ENCODE measurements at places on chromosomes 6 and 20.

DNA sequence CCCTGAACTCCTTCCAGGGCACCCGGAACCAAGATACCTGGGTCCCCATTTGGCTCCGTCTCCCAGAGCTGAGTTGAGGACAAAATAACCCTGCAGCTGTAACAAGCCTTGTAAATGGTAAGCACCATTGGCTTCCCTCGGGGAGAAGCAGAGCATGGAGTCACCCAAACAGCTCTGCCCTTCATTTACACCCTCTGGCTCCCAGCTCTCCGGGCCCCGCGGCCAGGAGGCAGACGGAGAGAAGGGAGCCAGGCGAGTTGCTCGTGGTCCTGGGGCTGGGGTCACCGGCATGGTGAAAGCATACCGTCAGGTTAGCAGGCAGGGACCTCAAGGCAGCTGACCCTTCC lies 2.1 kb downstream of the TFEB start:
- DNase-seq, result no peak

- DNase-seq, result no peak
These were observed 5.0 kb downstream of the TMEM239 start for GRCh38 chr20:2820896-2821869.

DNA sequence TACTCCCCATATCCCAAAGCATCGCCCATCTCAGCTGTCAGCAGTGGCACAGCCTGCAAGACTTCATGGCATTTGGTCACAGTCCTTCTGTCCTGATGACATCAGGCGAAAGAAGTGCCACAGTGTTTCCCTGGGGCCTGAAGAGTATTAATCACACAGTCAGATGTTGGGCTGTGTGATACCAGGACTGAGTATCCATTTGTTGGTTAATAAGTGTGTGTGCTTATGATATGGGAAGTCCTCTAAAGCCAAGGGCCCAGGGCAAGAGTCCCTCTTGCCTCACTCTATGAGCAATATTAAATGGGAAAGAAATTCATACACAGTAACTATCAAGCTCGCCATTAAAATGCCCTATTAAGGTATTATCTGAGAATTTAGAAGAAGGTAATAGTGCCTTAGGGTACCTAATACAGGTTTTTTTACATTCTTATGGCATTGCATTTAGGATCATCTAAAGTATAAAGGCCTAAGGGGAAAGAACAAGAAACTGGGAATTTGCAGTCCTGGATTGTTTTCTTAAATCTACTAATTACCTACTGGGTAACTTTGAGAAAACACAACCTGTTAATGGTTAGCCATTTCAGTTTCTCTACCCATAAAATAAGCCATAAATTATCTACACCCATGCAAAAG lies 204.1 kb upstream of the PREP start:
- DNase-seq, result no peak

GRCh38 chr6:7143476-7143974 lies 35.8 kb downstream of the RREB1 start:
- DNase-seq, result no peak

DNA sequence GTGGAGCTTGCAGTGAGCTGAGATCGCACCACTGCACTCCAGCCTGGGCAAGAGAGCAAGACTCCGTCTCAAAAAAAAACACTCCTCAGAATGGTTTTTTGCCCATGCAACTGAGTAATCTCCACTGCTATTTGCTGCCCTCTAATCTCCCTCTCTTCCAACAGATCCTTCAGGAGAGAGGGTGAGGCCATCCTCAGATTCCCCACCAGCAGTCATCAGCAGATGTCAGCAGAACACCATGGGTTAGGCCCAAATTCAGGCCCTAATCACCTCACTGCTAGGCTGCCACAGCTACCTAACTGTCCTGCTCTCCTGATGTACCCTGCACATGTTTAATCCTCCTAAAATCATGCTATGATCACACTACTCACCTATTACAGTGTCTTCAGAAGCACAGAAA lies 63.2 kb upstream of the BEND6 start:
- no peak for DNase-seq

- no peak for DNase-seq
These were observed 57.2 kb downstream of the PAX1 start for GRCh38 chr20:21762646-21763045.

DNA sequence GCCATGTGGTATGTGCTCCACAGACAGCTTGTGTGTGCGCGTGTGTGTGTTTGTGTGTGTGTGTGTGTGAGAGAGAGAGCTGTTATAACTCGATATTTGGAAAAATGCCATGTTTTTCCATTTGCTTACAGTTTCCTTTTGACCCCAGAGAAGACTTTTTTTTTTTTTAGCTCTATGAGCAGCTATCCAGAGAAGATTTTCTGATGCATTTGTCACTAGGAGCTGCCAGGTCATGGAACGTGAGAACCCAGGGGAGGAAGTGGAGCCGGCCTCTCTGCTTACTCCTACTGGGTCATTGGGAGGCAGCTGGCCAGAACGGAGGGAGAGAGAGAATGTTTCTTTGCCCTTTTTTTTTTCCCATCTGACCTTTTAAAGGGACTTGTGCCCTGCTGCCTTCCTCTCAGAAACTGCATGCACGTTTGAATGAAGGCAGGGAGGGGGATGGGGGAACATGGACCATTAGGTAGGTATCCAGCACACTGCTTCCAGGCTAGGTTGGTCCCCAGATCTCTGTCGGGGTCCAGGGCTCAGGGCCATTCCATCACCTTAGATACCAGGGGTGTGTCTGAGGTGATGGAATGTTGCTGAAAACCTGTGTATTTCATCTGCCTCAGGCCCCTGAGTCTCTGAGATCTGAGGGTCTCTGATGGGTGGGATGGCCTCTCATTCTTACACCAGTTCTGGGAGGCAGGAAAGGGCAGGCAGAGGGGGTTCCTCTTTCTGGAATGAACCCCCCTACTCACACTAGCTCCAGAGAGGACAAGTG lies 11.2 kb upstream of the MRPS18A start:
- no peak for DNase-seq

DNA sequence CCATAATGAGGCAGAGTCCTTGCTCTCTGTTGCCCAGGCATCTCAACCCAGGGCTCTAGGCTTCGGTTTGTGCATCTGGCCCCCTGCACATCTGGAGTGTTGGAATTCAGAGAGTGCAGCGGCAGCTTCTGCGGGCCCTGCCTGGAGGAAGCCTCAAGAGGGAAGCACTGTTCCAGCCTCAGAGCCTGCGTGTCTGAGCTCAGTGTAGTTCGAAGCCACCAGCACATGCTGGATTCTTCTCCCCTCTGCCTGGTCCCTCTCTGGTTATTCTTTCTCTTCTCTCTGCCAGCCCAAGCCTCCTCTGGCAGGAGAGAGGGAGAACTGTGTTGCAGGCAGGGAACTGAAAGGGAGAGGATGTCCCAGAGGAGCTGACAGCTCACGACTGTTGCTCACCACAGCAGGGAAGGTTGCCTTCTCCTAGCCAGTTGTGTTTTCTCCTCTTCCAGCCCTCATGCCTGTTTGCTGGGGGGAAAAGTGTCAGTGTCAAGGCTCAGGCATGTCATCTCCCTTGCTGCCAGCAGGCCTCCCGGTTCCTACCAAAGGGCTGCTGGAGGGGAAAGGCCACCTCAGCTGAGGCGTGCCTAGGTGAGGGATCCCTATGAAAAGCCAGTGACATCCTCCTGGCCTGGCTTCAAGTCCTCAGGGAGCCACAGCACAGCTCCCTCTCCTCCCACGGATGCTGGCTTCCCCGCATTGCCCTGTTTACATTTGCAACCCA lies 126.0 kb upstream of the LRFN2 start:
- DNase-seq, result no peak

GRCh38 chr6:56840467-56841380 lies 114.2 kb upstream of the BEND6 start:
- no peak for DNase-seq

DNA sequence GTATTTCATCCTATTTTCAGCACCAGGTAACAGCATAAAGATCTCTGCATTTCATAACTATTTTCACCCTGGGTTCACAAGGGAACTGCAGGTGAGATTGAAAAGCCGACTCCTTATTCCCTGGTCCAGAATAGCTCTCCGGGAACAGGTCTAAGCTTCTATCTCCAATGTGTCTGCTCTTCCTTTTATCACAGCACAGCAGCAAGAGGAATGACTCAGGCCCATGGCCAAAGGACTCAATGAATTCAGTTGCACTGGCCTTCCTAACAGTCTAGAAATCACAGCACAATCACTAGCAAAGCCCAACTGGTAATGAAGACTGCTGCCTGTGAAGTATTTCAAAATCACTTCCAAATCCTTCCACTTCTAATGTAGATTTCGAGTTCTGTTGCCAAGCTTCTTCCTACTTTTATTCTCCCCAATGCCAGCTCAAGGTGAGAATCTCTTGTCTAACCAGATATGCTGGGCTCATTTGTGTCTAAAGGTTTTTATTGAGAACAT lies 30.7 kb downstream of the HMGN3 start:
- no peak for DNase-seq

DNA sequence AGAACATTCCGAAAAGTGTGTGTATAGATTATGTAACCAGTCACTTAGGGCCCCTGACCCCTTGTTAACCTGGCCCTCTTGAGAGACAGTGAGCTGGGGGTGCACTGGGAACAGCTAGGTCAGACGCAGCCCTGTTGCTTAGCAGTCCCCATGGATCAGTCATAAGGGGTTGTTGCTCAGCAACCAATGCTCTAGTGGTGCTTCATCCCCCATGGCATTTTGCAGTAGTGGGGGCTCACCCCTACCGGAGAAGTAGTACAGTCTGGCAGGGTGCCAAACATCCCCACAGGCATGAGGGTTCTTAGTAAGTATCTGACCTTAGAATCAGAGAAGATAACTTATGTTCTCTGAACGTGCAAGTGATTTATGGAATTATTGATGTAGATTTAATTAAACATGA lies 12.3 kb downstream of the PKIB start:
- DNase-seq, result no peak

GRCh38 chr6:42021847-42022754 lies 28.2 kb upstream of the TAF8 start:
- DNase-seq, result no peak

- DNase-seq, result no peak
These were observed 67.9 kb upstream of the PTGIS start for GRCh38 chr20:49635866-49636265.

DNA sequence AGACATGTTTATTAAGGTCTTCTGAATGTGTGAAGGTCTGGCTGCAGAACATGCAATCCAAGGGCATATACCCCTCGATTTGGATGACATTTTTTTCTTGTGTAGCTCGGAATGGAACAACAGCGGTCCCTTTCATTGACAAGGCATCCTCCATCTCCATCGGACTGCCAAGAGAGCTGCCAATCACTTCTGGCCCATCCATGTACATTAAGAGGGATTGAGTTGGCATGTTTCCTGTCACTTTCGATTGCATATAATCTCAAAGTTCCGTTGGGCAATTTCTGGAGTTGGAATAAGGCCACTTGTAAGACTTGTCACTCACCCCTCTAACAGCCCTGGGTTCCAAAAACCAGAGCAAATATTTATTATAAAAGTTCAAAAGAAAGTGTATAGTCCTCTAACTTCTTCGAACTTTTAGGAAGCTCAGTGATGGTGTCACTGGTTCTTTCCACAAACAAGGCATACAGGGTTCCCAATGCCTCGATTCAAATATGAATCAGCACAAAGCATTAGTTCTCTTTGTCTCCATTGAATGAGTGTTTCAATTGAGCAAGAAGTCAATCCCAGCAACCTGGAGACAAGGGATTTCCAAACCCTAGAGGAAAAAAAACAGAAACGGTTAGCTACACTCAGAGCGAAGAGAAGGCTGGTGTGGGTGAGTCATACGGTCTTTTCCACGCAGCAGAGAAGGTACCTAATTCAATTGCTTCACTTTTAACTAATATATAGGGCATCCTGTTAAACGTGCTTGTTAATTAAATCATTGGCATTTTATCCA lies 10.9 kb downstream of the ZNF217 start:
- no peak for DNase-seq

- DNase-seq, result peak; percentile 32
These were observed 1.4 kb downstream of the NFYA start for GRCh38 chr6:41073968-41074691.

- DNase-seq, result no peak
These were observed 110.4 kb downstream of the BANF2 start for GRCh38 chr20:17810062-17810631.

GRCh38 chr6:16730738-16731477 lies 30.4 kb downstream of the ATXN1 start:
- no peak for DNase-seq

- DNase-seq, result no peak
These were observed 40.1 kb upstream of the PMEPA1 start for GRCh38 chr20:57749869-57750268.

DNA sequence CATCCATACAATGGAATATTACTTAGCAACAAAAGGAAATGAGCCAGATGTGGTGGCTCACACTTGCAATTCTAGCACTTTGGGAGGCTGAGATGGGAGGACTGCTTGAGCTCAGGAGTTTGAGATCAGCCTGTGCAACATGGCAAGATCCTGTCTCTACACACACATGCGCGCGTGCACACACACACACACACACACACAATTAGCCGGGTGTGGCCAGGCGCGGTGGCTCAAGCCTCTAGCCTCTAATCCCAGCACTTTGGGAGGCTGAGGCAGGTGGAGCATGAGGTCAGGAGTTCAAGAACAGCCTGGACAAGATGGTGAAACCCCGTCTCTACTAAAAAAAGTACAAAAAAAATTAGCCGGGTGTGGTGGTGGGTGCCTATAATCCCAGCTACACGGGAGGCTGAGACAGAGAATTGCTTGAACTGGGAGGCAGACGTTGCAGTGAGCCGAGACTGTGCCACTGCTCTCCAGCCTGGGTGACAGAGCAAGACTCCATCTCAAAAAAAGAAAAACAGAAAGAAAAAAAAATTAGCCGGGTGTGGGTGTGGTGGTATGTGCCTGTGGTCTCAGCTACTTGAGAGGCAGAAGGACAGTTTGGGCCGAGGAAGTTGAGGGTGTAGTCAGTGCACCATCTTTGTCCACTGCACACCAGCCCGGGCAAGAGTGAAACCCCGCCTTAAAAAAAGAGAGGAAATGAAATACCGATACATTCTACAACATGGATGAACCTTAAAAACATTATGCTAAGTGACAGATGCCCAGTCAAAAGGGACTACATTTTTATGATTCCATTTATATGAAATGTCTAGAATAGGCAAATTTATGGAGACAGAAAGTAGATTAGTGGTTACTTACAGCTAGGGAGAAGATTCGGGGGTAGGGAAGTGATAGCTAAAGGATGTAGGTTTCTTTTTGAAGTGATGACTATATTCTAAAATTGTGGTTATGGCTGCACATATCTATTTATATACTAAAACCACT lies 52.5 kb downstream of the RBL1 start:
- DNase-seq, result no peak

GRCh38 chr20:1144401-1145172 lies 26.2 kb downstream of the PSMF1 start:
- no peak for DNase-seq

- DNase-seq, result peak; percentile 92
These were observed 10.7 kb upstream of the NCOA7 start for GRCh38 chr6:125779924-125780539.

Measured in right renal pelvis (tissue), 4 donors.